ENCODE measurements at places on chromosomes 11 and 22. TPM values are rescaled to one million over a fixed set of nuclear protein-coding genes. Genes with fewer than 3 reads are reported as not detected.

DNA sequence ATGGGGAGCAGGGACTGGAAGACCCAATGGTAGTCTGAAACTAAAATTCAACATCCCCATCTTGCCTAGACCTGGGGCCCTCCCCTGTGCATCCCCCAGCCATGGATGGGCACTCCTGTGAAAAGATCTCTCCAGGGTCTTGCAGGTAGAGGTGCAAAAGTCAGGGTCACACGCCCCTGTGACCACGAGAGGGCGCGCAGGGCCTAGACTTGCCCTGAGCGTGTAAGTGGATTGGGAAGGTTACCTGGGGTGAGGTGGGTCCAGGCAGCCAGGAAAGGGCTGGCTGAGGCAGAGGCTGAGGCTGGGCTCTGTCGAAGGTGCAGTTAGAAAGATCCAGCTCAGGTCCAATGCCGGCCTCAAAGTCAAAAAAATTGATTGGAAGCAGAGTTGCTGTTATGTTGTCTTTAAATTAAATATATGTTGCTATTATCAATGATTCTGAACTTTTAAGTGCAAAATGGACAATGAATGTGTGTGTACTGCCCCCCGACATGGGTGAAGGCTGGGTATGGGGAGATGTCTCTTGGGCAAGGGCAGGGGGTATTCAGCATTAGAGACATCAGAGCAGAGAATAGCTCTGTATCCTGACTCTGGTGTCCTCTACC, 4.8 kb upstream of the POU2F3 start:
- peak; percentile 76 for DNase-seq

DNA sequence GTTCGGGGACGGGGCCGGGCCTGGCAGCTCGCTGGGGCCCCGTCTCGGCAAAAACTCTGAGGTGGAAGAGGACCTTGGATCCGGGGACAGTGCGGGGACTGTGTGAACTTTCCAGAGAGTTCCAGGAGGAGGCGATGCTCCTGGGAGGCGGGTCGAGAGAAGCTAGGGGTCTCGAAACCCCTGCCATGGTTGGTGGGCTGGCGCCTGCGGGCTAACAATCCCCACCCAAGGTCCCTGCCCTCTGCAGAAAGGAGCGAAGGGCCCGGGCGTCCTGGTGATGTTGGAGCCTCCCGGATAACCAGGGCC, 4.7 kb upstream of the GRK2 start:
- no peak for DNase-seq

DNA sequence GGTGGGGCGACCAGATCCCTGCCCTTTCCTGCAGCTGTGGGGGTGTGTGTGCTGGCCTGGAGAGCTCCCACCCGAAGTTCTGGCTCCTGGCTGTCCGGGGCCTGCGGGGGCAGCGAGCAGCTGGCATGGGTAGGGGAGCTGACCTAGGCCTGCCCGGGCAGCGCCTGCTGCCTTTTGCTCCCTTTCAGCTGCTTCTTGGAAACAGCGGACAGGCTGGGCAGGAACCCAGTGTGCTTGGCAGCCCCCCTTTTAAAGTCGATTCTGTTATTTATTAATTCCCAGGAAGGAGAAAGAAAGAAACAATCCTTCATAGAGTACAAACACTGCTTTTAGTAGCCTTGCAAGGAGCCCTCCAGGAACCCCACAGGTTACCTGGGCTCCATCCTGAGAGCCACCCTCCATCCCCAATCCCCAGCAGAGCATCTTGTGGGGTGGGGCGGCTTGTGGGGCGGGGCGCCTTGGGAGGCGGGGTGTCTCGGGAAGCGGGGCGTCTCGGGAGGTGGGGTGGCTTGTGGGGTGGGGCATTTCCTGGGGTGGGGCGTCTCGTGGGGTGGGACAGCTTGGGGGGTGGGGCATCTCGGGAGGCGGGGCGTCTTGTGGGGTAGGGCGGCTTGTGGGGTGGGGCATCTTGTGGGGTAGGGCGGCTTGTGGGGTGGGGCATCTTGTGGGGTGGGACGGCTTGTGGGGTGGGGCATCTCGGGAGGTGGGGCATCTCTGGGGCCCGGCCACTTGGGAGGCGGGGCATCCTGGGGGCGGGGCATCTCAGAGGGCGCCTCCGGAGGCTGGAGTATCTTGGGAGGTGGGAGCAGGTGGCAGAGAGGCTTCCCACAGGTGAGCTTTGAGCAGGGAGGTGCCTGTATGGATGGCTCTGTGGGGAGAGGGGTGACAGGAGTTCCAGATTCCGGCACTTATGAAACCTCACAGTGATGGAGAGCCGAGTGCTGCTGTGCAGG, 7.0 kb downstream of the CD81 start:
- peak; percentile 32 for DNase-seq

- no peak for DNase-seq
Observed at GRCh38 chr11:100441086-100441485, 246.0 kb upstream of the ARHGAP42 start.

DNA sequence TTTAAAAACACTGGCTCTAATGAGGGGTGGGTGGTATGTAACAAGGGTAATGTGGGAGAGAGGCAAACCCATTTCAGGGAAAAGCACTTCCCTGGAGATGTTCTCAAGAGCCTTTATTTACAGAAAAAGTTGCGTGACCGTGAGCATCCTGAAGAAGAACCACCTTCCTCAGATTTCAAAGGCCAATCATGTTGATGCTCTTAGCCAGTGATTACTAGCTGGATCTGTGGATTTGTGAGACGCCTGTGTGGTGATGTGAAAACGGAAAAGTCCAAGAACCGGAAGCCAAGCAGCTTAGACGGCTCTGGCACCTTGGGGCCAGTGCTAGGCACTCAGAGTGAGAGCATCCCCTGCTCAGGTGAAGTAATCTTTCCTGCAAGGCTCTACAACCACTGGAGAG, 12.6 kb upstream of the UBASH3B start:
- DNase-seq: no peak

- DNase-seq: no peak
Observed at GRCh38 chr11:10490398-10491241, 35.6 kb downstream of the AMPD3 start.

DNA sequence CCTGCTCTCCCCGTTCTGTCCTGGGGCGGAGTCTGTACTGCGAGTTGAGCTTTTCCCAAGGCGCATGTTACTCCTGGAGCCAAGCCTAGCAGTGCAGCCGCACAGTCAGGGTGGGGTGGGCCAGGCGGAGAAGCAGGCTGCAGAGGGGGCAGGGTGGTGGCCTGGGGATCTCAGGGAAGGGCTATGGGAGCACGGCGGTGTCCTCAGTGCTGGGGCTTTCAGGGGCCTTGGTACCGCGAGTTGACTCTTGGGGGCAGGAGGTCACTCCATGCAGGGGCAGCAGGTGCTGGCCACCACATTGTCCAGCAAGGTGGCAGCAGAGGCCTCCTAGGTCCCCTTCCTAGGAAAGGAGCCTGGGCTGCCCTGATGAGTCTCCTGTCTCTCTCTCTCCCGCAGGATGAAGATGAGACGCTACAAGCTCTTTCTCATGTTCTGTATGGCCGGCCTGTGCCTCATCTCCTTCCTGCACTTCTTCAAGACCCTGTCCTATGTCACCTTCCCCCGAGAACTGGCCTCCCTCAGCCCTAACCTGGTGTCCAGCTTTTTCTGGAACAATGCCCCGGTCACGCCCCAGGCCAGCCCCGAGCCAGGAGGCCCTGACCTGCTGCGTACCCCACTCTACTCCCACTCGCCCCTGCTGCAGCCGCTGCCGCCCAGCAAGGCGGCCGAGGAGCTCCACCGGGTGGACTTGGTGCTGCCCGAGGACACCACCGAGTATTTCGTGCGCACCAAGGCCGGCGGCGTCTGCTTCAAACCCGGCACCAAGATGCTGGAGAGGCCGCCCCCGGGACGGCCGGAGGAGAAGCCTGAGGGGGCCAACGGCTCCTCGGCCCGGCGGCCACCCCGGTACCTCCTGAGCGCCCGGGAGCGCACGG, 14.9 kb upstream of the MIEF1 start:
- no peak for DNase-seq

Gene XBP1
- total RNA-seq: 128 TPM

Gene SOX6
- total RNA-seq: not detected

Gene SLC22A24
- not detected for total RNA-seq

Gene RTN4RL2
- total RNA-seq: 0.36 TPM

Gene TRIM6
- total RNA-seq: 0.97 TPM

Gene HEPN1
- not detected for total RNA-seq

Gene ANKRD13D
- 85.9 TPM for total RNA-seq
